ENCODE measurements at places on chromosomes 16 and 17.

- DNase-seq: no peak
Observed at GRCh38 chr17:42674755-42675347, 1.9 kb downstream of the PLEKHH3 start.

GRCh38 chr17:6162216-6162615 is 92.0 kb downstream of the WSCD1 start:
- no peak for DNase-seq

DNA sequence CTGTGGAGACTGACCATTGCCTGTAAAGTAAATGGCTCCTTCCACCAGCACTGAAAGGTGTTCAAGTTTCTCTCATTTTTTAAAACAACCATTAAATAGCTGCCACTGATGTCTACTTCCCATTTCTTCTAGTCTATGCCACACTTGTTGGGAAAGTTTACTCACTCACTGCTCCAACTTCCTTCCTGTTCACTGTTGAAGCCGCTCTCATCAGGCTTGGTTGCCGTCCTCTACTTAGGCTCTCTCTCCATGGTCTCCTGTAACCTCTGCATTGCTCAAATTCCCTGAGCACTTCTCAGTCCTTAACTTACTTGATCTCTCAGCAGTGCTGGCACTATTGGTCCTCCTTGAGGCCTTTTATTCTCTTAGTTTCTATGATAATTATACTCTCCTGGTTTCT is 32.4 kb downstream of the SNX11 start:
- no peak for DNase-seq

- no peak for DNase-seq
Observed at GRCh38 chr16:16933861-16934260, 536.9 kb downstream of the XYLT1 start.

DNA sequence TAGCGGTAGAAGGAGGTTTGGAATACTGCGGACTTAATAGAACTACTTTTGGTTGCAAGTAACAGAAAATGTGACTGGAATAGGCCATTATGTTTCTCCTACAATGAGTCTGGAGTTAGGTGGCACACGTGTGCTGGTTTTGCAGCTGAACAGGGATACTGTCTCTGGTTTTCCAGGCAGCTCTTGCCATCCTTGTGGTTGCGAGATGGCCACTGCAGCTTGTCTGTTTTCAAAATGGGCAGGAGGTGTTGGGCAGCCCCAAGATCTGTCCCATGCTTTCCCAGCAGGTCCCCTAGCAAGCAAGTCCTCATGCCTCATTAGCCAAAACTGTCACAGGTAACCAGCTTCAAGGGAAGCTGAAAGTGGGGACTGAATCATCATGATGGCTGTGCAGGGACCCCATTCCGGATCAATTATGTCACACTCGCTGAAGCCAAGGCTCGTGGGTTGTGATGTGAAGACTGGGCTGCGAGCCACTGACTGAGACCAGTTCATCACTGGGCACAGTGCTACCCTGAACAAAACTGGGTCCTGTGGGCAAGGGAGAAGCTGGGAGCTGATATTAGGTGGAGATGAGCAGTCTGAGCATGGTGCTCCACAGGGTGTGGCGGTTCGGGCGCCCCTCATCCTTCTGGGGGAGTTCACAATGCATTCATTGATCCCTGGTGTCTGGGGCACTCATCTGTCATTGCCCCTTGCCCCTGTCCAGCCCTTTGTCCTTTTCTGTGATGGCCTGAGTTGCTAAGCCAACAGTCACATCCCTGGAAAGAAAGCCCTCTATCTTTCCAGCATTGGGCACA is 82.1 kb downstream of the KSR1 start:
- DNase-seq: no peak

GRCh38 chr16:82027629-82028064 is 7.4 kb upstream of the HSD17B2 start:
- no peak for DNase-seq

DNA sequence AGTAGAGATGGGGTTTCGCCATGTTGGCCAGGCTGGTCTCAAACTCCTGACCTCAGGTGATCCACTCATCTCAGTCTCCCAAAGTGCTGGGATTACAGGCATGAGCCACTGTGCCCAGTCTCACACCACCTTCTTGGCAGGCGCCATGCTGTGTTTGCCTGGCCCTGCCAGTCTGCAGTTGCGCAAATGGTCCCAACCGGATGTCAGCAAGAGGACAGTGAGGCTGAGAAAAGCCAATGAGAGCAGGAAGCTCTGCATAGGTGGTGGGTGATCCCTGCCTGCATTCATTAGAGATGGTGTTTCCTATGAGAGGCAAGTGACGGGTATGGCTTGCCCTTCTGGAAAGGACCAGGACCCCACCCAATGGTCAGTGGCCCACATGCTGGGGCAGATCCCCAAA is 59.3 kb downstream of the PECAM1 start:
- DNase-seq: no peak

GRCh38 chr17:75319904-75320691 is 30.9 kb upstream of the SLC25A19 start:
- peak; percentile 31 for DNase-seq

GRCh38 chr17:73030995-73031394 is 61.5 kb downstream of the SLC39A11 start:
- no peak for DNase-seq

- DNase-seq: no peak
Observed at GRCh38 chr16:89026121-89026612, 49.2 kb upstream of the CBFA2T3 start.

DNA sequence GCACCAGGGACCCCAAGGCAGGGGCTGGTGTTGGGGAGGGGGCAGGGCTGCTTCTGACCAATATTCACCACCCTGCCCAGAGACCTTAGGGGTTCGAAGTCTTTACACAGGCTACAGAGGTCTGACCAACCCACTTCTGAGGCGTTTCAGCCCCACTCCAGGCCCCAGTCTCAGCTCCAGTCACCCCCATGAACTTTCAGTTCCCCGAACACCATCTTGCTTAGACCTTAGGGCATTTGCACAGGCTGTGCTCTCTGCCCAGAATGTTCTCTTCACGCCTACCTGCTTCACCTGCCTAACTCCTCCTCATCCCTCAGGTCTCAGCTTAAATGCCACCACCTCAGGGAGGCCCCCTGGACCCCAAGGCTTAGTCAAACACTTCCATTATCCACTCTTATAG is 25.8 kb upstream of the CPNE2 start:
- no peak for DNase-seq

GRCh38 chr16:86574646-86575045 is 3.7 kb upstream of the FOXL1 start:
- DNase-seq: no peak

GRCh38 chr17:82937411-82938371 is 97.9 kb upstream of the ZNF750 start:
- no peak for DNase-seq

DNA sequence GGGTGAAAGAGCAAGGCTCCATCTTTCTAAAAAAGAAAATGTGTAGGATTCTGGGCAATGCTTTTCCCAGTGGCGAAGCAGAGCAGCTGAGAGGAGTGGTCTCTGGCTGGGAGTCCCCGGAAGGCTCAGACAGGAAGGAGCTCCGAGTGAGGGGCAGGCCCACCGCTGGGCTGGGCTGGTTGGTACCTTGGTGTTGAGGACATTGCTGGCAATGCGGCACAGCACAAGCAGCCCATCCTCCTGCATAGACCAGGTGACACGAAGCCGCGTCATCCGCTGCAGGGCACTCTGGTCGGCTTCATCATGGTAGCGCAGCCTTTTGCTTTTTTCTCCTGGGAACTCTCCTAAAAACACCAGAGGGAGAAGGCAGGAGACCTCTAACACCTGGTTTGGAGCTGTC is 63.9 kb downstream of the GTF3C1 start:
- no peak for DNase-seq

DNA sequence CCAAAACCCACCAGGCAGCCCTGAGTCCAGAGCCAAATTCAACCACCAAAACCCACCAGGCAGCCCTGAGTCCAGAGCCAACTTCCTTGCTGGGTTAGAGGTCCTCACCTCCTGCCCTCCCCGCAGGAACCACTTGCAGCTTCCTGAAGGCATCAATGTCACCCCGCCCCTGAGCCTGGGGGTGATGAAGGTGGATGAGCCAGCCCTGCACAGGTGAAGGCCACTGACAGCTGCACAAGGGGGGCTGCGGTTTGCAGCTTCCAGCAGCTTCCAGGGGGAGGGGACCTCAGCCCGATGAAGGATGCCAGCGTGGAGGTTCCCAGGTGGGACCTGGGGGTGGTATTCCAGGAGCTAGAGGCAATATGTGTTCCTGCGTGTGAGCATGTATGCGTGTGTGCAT is 7.6 kb upstream of the CSNK1D start:
- no peak for DNase-seq

DNA sequence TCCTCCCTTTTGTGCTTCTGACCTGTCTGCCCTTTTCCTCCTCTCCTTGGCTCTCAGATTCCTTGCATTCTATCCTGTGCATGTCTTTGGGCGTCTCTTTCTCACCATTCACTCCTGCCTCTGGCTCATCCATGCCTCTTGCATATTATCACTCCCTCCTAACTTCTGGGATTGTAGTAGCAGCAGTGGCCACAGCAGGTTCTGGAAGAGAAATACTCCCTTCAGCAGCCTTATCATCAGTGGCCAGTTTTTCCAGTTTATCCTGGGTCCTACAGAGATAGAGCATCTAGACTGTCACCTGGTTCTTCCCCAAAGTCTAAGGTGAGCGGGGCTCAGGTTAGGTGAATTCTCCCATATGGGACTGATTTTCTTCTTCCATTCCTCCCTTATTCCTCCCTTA is 354.0 kb upstream of the CCL2 start:
- DNase-seq: no peak

DNA sequence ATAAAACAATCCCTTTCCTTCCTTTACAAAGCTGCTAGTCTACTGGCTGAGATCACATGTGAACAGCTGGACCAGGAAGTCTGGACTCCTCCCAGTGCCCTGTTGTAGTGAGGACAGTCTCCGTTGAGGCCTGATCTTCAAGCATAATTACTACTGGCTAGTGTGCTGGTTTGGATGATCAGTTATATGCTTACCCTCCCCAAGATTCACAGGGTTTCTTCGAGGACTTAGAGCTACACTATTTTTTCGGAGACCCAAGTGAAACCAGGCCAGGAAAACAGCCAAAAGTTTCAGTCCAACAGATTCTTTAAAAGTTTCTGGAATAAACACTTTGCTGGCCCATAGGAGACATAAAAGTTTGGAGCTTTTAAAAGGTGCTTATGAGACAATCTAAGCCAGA is 194.9 kb upstream of the CDH11 start:
- no peak for DNase-seq

- no peak for DNase-seq
Observed at GRCh38 chr17:55598495-55598894, 87.2 kb upstream of the SMIM36 start.

DNA sequence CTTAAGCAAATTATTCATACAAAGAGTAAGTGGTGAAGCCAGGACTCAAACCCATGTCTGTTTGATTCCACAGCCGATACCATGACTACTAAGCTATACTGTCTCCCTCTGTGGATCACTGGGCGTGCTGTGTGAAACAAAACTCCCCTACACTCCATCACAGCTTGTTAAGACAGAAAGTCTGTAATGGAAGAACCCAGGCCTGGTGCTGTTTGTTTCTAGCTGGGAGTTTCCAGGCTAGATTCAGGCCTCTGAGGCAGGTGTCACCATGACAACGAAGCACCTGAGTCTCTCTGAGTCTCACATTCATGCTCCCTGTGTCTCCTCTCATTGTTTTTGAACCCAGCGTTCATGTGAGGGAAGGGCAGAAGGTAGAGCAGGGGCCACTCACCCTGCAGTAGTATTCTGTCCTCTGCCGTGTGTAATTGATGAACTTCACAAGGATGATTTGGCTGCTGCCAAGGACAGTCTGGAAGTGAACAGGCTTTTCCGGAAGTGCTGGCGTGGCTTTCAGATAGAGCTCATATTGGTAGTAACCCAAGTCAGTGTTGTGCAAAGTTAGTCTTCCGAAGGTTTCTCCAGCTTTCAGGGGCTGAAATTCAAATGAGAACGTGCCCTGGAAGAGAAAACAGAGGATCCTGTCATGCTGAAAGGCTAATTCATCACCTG is 8.6 kb upstream of the VAC14 start:
- no peak for DNase-seq

GRCh38 chr16:86392436-86393152 is 117.7 kb upstream of the FOXF1 start:
- no peak for DNase-seq

GRCh38 chr17:15291674-15292361 is 26.7 kb upstream of the PMP22 start:
- DNase-seq: no peak

DNA sequence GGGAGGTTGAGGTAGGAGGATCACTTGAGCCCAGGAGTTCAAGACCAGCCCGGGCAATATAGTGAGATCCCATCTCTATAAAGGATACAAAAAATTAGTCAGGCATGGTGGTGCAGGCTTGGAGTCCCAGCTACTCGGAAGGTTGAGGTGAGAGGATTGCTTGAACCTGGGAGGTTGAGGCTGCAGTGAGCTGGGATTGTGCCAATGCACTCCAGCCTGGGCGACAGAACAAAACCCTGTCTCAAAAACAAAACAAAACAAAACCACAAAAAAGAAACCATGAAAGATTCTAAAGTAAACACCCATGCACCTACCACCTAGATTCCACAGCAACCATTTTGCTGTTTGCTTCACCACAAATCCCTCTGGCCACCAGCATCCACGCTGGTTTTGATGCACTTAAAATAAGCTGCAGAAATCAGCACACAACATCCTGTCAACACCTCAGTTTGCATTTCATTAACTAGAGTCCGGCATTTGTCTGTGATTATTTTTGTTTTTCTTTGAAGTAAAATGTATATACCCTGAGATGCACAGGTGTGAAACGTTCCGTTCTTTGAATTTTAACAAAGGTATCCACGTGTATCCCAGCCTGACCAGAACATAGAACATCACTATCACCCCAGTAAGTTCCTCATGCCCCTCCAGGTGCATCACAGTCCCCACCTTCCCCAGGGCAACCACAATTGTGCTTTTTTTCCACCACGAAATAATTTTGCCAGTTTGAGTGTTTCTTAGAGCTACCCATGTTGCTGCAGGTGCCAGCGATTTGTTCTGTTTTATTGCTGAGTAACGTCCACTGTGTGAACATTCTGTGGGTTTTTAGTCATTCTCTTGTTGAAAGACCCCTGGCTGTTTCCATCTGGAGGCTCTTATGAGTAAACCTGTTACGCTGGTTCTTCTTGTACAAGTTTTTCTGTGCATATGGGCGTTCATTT is 191.5 kb downstream of the SEC14L1 start:
- DNase-seq: peak; percentile 43

GRCh38 chr17:65081439-65081838 is 24.9 kb upstream of the GNA13 start:
- no peak for DNase-seq

DNA sequence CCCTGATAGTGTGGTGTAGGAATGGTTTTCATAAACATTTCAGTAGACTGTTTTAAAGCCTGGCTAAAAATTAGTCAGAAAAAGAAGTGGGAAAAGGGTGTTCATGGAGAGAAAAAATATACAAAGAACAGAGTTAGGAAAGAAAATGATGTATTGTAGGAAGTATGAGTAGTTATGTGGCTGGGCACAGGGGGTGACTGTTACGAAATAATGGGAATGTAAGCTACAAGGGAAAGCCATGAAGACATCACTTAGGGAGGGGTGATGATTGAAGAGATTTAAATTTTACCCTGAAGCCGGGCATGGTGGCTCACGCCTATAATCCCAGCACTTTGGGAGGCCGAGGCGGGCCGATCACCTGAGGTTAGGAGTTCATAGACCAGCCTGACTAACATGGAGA is 55.3 kb downstream of the NUP88 start:
- DNase-seq: peak; percentile 65
